ENCODE measurements at places on chromosomes 5 and 9.

DNA sequence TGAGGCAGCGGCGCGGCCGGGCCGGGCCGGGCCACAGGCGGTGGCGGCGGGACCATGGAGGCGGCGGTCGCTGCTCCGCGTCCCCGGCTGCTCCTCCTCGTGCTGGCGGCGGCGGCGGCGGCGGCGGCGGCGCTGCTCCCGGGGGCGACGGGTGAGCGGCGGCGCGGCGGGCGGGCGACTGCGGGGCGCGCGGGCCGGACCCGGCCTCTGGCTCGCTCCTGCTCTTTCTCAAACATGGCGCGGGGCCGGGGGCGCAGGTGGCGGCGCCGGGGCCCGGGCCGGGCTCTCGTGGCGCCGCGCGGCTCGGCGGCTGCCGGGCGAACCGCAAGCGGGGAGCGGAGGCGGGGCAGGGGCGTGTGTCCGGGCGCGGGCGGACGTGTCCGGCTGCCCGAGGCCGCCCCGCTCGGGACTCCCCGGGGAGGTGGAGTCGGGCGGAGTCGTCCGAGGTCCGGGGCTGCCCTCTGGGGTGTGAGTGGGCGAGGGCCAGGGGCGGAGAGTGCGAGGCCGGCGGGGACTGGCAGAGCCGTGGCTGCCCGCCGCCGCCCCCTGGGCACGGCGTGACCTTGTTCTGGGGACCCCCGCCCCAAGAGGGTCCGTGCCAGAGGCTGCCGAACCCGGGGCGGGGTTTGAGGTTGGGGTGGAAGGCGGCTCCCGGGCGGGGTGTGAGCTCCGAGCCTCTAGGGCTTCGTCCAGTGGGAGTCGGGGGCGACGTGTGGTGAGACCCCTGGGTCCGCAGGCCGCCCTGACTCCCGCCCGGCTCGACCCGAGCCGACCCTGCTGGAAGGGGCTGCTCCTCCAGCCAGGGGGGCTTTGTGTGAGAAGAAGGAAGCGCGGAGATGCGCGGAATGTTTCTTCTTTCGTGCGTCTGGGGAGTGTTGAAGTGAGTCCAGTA, 485 bp downstream of the TGFBR1 start:
- DNase-seq, result peak; percentile 84

DNA sequence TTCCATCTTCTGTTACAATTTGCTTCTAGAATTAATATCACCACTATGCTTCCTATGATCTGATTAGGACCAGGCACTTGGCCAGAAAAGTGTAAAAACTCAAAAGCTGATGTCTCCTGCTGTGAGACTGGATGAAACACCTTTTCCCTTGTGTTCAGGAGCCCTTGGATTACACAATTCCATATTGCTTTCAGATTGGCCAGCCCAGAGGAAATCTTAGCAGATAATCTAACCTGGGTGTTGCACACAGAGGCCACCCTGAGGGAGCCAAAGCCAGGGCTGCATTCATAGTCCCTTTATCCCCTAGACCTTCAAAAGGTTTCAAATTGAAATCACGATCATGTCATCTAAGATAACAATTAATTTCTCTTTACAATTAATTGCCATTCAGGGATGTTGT, 94.1 kb upstream of the SELENOP start:
- no peak for DNase-seq

- peak; percentile 71 for DNase-seq
These were observed 98.6 kb upstream of the TLE1 start for GRCh38 chr9:81787747-81788632.

DNA sequence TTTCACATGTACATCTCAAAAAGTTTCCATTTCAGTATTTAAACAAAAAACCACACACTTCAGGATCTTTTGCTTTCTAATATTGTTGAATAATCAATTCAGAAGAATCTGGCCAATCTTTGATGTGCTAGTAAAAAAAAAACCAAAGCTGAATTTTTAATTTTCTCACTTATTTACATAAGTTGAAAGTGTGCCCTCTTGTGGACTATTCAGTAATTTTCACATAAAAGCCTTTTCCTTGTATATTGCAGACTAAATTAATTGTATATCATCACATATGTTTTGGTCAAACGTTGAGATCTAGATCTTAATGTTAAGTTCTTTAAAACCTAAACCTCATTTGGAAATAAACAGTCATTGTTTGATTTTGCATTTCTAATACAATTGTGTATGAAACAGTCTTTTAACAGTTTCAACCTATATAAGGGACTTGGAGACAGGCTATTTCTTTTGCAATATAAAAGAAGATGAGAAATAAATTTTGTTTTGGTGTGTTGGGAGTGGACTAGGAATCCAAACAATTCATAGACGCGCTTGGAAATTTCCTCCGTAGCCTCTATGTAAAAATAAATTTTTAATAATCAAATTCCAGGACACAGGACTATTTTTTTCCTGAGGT, 68.1 kb downstream of the NIPBL start:
- DNase-seq, result no peak

DNA sequence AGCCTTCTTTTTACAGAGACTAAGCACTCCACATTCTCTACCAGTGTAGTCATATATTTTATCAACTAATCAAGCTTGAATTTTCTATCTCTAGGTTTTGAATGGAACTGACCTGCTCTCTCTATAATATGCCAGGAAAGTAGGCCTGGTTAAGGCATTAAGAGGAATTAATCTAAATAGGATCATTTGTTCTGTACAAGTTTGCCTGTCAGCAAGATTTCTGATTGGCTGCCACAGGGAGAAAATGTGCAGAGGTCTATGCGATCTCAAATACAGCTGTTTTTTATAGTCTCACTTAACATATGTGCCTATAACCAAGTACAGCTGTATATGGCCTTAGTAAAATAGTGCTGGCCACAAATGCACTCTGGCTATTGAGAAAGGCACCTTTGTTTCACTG, 418.8 kb downstream of the KDM4C start:
- no peak for DNase-seq

DNA sequence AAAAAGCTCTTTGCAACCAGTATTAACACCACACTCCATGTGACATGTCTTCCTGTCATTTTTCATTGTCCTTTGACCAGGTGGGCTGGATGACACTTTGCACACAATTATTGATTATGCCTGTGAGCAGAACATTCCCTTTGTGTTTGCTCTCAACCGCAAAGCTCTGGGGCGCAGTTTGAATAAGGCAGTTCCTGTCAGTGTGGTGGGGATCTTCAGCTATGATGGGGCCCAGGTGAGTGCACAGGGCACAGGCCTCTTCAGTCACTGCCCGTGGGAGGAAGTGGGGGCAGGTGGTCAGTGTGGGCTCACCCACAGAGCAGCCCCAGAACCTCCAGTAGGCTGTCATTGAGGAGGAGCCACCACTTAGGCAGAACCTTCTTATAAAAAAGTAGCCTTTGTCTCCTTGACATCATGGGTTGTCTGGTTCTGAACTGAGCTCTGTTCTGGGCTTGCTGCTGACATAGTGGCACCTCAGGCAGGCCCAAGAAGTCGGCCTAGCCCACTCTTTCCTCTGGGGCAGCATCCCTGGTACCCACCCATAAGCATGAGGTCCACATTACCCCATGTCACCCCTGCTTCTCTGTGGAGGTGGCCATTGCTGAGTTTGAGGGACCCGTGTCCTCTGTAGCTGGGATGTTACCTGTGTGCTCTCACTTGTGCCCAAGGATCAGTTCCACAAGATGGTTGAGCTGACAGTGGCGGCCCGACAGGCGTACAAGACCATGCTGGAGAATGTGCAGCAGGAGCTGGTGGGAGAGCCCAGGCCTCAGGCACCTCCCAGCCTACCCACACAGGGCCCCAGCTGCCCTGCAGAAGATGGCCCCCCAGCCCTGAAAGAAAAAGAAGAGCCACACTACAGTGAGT, 39.3 kb downstream of the SECISBP2 start:
- DNase-seq, result no peak

DNA sequence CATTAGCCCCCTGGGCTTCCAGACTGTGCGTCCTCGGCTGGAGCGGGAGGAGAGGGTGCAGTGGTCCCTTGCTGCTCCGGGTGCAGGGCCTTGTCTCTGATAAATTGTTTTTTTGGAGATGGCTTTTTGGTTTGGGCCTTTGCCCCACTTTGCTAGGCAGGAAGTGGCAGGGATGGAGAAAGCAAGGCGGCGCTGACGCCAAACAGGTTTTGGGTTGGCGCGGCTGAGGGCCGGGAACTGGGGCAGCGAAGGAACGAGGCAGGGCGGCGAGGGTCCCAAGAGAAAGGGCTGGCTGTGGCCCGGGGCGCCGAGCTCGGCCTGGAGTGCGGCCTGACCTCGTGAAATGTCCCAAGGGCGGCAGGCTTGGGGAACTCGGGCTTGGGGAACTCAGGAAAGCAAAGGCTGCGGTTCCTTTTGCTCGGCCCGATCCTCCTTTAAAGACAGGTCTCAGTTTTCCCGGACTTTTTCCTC, 4.1 kb downstream of the LHX2 start:
- DNase-seq, result no peak

DNA sequence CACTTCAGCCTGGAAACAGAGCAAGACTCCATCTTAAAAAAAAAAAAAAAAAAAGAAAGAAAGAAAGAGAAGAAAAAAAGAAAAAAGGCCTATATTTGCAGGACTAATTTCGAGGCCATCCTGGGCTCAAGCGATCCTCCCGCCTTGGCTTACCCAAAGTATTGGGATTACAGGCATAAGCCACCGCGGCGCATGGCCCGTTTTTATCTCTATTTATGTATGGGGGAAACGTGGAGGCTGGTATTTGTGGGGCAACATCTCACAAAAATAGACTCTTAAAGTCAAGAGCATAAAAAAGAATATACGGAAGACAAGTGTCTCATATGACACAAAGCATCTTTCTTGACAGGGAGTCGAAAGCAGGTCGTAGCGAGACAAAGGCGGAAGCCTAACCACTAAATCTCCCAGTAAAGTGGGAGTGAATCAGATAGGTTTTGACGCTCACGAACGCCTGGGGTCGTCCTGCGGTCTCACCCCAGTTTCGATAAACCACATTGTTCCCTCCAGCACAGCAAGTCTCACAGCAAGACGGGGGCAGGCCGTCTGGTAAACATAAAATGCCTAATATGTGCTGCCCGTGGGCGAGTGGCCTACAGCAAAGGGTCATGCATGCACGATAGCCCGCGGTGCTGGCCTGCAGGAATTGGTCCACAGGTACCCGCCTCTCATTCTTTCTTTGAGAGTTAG, 1.8 kb upstream of the TRIM41 start:
- no peak for DNase-seq

DNA sequence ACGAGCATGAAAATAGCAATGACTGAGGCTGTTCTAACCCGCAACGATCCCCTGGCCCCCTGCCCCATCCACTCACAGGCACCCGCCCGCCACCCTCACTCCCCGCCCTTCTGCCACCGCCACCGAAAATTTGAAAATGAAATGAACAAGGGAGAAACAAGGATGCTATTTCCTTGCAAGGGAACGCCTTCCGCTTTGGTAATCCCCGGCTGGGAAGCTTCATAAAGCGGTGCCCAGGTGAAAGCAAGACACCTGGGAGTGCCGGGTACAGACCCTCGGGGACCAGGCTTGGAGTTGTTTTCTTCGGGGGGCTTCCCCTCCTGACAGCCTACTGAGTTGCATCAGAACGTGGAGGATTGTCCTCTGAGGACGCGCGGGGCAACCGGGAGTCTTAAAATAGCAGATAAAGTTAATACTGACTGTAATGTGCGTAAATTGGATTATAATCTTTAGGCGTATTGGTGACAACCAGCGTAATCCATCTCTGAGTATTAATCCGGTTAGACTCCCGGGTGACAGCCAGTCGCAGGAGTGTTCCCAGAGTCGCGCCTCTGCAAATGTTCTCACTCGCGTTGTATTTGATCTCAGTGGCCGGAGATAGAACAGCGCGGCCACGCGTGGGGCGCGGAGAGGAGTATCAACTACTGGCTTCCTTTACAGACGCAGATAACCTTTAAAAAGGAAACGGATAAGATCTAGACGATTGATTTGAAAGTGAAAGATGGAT, 885 bp upstream of the MLLT3 start:
- no peak for DNase-seq

DNA sequence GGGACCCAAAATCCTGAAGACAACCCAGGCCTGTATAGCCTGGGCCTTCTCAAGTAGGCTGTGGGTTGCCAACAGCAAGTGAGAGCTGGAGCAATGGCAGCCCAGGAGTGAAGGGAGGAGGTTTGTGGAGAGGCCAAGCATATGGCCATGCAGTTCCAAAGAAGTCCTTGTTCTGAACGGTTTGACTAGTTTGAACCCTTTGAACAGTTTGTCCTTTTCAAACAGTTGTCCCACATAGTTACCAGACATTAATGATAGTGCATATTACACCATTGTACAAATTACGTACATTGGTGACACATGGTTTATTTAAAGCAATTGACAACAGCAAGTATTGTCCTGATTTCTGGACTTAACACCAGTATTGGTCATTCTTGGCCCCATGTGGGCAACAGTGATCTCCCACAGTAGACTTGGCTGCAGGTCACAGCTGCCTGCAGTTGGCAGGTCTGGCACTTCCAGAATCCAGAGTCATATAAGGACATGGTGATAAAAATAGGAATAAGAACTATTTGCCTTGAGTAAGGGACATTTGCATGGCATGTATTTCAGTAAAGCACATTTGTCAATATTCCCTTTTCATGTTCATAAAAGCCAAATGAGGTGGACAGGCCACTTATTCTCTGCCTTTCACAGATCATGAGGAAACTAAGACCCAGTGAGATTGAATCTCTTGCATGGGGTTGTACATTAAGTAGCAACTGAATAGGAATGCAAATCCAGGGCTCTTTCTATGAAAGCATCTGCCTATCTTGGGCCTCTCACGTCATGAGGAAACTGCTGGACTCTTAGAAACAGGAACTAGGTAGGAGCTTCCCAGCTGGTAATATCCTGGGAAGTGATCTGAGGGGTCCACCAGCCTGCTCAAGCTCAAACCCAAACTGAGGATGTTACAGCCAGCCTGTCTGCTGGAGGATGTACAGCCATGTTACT, 30.3 kb downstream of the SLC25A48 start:
- no peak for DNase-seq

DNA sequence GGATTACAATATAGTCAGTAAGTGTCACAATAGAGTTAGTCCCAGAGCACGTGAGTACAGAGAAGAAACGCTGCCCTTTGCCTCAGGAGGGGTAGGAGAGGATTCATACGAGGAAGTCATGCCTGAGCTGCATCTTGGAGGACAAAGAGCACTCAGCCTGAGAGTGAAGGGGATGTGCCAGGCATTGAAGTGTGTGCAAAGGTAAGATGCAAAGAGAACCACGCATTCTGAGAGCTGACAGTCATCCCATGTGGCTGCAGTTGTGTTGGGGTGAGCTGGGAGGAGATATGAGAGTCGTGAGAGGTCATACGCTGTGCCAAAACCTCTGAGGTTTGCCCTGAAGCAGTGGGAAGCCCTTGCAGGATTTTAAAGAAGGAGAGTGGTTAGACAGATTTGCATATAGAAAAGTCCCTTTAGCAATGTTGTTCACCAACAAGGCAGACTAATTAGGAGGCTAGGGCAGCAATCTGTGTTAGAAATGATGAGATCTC, 97.5 kb downstream of the PIP5K1B start:
- DNase-seq, result no peak
